Activated CD4-positive, CD25-positive, alpha-beta regulatory T cell treated with anti-CD3 and anti-CD28 coated beads, Interleukin-2, amount 50 U/mL, for 16 hours (primary cell): ENCODE measurements at places on chromosomes 1 and 21.

DNA sequence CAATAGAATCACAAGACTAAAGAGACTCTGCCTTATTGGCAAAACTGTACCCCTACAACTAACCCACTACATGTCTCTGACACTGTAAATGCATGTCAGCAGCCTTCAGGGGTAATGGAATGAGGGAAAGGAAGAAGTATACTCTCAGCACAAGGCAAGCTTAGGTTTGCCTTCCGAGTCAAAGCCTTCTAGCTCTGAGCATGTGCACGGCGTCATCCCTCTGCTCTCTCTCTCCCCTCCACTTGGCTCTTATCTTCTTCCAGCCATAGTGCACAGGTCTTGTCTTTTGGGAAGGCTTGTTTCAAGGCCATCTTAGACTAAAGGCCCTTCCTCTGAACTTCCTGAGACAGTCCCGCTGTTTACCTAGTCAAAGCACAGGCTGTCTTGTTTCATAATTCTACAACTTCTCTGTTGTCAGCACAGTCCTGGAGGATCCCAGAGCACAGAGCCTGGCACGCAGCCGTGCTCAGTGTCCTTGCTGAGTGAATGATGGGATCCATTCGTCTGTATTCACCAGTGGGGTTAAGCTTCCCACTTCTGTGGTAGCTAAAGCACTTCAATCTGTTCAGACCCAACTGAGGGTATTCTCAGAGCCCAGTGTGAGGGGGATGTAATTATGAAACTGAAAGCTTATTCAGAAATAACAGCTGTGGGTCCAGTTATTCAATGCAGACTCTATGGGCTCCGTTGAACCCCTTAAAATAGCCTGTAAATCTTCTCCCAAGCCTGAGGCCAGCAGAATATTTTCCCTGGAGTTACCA lies 166.5 kb upstream of the PLD5 start:
- no peak for DNase-seq

DNA sequence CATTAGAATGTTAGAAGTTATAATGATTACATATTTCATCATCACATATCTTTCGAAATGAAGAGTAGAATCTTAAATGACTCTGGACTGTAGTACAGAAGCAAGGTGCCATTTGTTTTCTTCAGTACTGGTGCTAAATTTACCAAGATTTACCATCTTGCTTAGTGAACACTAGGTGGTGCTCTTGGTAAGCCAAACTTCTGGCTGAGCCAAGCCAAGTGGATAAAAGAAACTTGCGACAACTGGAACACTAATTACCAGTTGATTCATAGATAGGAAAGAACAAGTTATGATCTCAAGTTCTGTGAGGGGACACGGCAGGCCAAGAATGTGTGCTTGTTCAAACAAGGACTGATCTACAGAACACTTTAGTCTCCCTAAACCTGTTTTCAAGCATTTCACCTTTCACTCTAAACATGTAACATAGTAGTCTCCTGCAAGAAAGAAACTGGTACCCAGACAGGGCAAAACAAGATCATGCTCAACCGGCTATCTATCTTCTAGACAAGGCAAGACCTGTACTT lies 19.8 kb downstream of the SPRTN start:
- no peak for DNase-seq

- DNase-seq = no peak
Observed at GRCh38 chr1:118113261-118113660, 71.8 kb downstream of the SPAG17 start.

DNA sequence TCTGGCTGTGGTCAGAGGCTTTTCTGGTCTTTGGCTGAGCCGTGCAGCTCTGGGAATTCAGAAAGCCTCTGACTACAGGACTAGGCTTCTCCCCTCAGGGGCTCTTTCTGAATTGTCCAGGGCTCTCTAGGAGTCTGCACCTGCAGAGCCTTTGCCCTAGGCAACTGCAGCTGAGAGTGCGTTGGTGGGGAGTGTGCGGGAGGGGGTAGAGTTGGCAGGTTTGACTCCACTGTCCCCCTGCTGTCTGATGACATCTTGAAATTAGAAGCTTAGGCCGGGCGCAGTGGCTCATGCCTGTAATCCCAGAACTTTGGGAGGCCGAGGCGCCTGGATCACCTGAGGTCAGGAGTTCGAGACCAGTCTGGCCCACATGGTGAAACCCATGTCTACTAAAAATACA lies 32.9 kb downstream of the KIAA1614 start:
- no peak for DNase-seq

DNA sequence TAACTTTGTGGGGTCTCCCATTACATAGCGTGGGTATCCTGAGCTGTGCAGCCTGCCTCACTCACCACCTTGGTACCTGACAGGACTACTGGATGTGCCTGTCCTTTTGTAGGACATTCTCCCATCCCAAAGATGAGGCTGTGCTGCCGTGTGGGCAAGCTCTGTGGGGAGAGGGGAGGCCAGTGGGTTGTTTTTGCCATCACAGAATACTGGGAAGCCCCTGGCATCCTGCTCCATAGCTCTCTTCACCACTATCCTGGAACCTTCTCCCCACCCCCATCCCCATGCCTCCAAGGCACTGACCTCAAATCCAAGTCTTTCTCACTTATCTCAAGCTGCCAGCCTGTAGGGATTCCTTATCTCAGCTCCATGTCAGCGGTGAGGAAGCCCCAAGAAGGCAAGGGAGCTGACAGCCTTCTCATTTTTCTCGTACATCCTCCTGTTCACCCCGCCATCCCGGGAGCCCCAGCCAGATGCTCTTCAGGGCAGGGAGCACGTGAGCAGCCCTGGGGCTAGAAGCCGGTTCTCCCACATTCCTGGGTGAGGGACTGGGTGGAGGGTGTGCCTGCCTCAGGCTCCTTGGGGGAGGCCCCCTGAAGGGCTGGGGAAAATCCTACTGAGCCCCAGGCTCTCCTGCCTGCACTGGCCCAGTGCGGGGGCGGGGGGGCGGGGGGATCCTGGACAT lies 2.4 kb upstream of the ELF3 start:
- no peak for DNase-seq

- DNase-seq = no peak
Observed at GRCh38 chr1:182121787-182122186, 60.3 kb upstream of the ZNF648 start.

- no peak for DNase-seq
Observed at GRCh38 chr1:189350983-189351616, 1126.6 kb downstream of the BRINP3 start.

- no peak for DNase-seq
Observed at GRCh38 chr1:76219366-76219818, 144.8 kb downstream of the ST6GALNAC3 start.

- no peak for DNase-seq
Observed at GRCh38 chr1:87450136-87450535, 121.5 kb downstream of the LMO4 start.

- no peak for DNase-seq
Observed at GRCh38 chr1:1344655-1345361, 4.4 kb downstream of the DVL1 start.

DNA sequence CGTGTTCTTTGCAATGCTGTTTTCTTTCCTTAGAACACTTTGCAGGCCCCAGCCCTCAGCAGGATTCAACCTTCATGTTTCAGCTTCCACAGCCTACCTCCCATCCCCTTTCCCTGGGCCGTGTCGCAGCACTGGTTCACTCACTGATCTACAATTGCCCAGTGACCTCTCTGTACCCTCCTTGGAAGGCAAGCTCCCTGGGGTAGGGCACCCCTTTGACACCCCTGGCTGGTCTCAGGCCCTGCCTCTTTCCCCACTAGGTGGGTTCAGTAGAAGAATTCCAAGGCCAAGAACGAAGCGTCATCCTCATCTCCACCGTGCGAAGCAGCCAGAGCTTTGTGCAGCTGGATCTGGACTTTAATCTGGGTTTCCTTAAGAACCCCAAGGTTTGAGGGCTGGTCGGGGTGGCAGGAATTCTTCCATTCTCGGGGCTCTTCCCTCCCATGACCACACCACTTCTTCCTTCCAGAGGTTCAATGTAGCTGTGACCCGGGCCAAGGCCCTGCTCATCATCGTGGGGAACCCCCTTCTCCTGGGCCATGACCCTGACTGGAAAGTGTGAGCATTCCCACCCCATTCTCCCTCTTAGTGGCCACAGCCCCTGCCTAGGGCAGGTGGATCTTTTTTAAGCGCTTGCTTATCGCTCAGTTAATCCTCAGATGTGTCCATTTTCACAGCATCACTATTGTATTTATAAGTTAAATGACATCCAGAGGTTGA lies 7.3 kb downstream of the RHOC start:
- no peak for DNase-seq

GRCh38 chr1:53946252-53947171 lies at the start of gene LRRC42:
Gene LRRC42, plus strand, starts transcription at chr1:53946350. Its CDS starts 5,650 bp downstream, at chr1:53952000.
- DNase-seq = no peak
